ENCODE measurements at places on chromosomes 2 and 18. TPM values are rescaled to one million over a fixed set of nuclear protein-coding genes. Genes with fewer than 3 reads are reported as not detected.

DNA sequence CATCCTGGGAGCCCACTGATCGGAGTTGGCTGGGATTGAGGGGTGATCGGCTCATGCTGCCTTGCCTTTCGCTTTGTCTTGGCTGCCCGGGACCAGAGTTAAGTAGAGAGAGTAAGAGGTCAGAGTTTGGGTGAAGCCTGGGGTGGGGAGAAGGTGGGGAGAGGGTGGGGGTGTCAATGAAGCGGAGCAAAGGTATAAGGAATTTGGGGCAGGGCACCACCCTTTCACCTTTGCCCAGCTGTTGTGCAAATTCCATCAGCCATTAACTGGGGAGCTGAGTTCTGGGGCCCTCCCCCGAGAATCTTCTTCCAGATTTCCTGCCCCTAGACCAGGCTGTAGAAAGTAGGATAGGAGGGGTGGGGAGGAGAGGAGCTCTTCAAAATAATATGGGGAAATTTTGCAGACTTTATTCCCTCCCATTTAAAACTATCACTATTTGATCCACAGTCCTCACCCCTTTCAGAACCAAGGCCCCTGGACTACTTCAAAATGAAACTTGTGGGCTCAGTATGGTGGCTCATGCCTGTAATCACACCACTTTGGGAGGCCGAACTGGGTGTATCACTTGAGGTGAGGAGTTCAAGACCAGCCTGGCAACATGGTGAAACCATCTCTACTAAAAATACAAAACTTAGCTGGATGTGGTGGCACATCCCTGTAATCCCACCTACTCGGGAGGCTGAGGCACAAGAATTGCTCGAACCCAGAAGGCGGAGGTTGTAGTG, at the start of gene SLC23A3:
TSS of gene SLC23A3 (minus strand) at position 100 of the 725 bp plus-strand sequence. CDS start at position 55, 45 bp downstream.
- DNase-seq: no peak

- no peak for DNase-seq
Measured at GRCh38 chr18:50315100-50315871, 27.8 kb upstream of the CXXC1 start.

The THSD7B gene
- polyA plus RNA-seq: not detected

The IL36G gene
- not detected for polyA plus RNA-seq

The CXCR1 gene
- not detected for polyA plus RNA-seq
